ENCODE measurements at places on chromosomes 2 and 18.

GRCh38 chr2:205848601-205849000, 166.3 kb downstream of the NRP2 start:
- no peak for DNase-seq

DNA sequence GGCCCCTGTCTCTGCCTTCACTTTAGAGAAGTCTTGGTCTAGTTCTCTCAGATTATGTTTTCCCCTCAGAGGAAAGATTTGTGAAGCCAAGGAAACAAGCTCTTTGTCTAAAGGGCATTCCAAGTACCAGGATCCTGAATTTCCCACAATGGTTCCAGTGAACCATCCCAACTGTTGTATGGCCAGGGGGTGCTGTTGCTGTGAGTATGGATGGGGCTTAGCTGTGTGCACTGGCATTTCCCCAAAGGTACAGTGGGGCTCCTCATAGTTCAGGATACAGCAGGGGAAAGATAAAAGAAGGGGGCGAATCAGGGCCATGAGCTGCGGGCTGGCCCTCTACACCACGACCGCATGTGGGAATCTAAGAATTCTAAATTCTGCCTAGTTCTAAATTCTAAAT, 1154.0 kb upstream of the FANCL start:
- no peak for DNase-seq

DNA sequence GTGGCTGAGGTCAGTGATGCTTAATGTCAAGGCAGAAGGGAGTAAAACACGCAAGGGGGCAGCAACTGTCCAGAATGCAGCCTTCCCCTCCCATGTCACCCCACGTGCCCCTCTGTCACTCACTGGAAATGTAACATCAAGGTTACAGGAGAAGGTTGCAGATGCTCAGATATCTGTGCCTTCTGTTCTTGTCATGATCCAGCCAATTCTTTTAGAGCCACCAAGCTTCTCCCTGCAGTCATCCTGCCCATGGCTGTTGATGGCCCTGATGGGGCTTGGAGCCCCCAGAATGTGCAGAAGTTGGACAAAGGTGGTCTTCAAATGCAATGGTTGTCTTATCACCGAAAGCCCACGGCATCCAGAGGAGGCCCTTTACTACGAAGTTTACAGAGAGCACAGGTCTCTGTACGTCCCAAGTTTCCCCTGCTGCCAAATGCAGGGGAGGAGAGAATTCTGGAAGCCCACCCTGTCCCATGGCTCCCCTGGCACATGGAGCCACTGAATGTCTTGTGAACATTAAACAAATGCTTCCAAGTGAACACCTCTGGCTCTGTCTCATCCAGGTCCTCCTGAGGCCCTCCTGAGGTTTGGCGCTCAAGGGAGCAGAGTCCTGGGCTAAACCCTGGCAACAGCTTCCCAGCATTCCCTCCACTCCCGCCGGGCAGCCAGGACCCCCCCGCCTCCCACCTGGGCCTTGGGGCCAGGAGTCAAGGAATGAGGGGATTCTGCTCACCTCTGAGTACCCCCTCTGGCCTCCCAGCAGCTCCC, 4.5 kb upstream of the GPR55 start:
- DNase-seq, result no peak

DNA sequence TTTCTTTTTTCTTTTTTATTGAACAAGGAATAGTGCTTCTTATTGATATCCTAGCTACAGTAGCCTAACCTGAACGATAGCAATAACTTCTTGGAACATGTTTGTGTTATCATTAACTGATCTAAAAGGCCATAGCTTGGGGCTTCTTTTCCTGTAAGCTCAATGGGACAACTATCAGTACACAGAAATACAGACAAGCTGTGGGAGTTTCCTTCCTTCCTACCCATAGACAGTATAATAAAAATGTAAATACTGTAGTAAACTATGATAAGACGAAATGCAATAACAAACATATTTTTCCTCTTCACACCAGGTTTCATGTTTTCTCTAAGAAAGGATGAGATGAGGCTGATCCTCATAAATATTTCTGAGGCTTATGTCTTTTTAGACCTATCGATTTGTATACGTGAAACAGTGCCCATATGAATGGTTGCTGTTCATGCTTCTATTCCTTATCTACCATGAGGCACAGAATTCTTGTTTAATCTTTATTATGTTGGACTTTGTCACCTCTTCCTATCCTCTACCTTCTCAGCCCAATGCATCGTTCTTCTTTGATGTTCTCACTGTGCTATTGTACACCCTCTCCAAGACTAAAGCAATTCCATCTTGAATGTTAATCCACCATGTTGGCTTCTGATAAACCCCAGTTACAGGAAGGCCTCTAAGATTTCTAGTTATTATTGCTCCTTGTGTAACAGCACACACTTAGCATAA, 361.4 kb downstream of the DCC start:
- no peak for DNase-seq

GRCh38 chr2:66930339-66931220, 466.6 kb upstream of the ETAA1 start:
- DNase-seq, result no peak

DNA sequence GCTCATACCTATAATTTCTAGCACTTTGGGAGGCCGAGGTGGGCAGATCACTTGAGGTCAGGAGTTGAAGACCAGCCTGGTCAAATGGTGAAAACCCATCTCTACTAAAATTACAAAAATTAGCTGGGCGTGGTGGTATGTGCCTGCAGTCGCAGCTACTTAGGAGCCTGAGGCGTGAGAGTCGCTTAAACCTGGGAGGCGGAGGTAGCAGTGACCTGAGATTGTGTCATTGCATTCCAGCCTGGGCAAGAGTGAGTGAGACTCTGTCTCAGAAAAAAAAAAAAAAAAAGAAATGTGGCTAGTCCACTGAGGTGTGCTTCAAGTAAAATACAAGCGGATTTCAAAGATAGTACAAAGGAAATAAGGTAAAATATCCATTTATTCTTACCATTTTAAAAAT, 46.2 kb downstream of the RBKS start:
- DNase-seq, result no peak

DNA sequence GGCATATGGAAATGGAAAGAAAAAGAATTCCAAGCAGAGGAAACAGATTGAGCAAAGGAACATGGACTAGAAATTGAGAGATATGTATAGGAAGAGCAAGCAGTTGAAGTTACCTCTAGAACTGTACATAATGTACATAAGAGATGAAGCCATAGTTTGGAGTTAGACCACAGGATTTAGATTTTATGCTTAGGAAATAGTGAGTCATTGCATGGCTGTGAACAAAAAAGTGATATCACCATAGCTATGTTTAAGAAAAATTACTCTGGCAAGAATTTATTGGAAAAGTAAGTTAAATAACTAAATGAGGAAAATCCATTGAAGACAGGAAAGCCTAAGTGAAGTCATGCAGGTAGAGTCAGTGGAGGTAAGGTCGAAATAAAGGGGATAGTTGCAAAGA, 99.4 kb upstream of the GALNT5 start:
- no peak for DNase-seq

DNA sequence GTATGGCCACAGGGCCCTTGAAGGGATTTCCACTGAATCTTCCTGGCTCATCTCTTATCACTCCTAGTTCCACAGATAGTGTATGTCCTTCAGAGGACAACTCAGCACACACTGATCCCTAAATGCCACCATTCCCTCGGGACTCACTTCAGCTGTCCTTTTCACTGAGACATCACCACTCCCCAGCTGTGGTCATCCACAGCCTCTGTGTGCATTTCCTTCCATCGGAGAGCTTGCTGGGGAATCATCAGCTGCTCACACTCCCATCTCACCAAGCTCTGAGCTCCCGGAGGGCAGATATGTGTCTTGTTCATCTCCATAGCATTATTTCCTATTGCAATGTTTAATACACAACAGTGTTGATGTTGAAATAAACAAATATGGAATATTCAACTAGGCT, 759.5 kb downstream of the RNF144A start:
- no peak for DNase-seq

- no peak for DNase-seq
These were observed 32.3 kb upstream of the OLA1 start for GRCh38 chr2:174280596-174280995.

- no peak for DNase-seq
These were observed 114.5 kb upstream of the TANK start for GRCh38 chr2:161045726-161046125.

DNA sequence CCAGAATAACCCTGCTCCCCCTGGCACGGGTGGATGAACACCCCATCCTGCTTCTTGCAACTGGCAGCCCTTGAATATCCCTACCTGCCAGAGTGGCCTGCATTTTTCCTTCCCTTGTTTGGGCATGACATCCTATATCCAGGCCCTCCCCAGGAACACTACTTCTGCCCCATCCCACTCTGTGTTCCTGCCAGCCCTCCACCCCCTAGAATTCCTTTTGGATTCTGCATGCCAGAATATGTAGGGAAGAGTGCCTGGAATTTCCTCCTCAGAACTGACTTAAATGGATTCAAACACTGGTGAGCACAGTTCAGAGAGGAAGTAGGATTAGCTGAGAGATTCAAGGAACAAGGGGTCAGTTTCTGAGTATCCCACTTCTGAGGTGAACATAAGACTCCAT, 123.5 kb upstream of the PELI1 start:
- DNase-seq, result no peak

- no peak for DNase-seq
These were observed 337.1 kb upstream of the SETBP1 start for GRCh38 chr18:44343570-44343969.

GRCh38 chr2:17257189-17257909, 260.9 kb downstream of the RAD51AP2 start:
- no peak for DNase-seq

DNA sequence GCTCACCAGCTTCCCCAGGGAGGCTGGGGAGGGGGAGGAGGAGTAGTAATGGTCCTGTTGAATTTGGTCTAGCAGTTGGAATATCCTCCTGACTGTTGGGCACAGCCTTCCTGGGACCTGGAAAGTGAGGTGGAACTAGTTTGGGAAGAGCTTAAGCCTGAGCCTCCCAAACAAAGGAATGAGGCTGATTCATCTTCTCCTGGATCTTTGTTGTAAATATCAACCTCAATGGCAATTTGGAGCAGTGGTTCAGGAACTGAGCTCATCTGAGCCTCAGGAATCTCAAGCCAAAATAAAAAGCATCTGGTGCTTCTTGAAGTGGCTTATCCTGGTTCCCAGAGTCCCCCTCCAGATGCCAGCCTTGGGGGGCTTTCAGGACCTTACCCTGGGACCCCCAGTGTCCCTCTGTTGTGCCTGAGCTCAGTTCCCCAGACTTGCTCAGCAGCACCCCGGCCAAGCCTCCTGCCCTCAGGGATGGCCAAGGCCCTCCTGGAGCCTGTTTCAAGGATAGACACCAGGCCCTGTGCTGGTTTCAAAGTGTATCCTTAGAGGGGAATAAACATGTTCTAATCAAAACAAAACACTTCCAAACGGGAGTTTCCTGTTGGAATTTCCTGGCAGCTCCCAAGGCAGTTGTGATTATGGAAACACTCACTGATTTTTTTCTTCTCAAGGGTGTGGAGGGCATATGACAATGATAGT, 112.6 kb downstream of the DDX1 start:
- no peak for DNase-seq

DNA sequence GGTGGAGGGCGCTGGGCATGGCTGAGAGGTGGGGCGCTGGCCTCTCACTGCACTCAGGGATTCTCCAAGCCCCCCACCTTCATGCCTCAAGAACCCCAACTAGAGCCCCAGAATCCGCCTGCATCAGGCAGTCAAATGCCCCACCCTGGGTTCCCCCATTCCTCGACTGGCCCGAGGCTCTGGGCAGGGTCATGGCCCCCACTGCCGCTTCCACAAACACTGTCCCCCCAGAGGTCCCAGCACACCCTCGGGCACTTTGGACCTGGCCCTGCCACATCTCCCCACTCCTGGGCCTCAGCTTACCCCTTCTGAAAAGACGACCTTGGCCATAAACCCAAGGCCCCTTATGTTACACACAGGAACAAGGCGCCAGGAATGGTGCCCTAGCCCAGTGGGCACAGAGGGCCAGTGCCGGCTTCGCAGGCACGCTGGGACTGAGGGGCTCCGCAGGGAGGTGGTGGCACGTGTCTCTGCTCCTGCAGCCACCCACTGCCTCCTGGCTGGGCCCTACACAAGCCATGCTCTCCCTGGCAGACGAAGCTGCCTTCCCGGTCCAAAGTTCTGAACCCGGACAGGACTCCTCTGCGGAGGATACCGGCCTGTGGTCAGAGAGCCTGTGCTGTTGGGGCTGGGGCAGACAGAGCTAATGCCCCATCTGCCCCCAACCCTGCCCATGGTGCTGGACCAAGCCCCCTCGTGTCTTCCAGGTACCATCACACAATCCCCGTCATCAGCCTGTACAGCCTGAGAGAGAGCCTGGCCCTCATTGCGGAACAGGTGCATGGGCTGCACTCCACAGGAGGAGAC, 6.8 kb downstream of the AGXT start:
- no peak for DNase-seq

DNA sequence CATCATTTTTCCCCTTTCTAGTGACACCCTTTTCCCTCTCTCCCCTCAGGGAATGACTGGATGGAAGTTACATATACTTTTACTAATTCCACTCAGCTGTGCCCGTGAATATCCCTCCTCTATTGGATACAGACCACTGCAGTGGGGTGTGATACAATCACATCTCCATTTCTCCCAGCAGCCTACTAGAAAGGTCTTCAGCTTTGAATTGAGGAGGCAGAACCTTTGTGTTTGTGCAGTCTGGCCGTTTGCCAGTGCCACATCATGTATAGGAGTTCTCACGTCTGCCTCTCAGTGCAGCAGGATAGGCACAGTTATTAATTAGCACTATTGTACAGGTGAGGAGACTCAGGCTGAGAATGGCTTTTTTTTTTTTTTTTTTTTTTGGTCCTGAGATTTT, 16.4 kb downstream of the TNFRSF11A start:
- no peak for DNase-seq
